Amygdala (tissue), 56 donors: ENCODE measurements at places on chromosomes 16 and 17.

GRCh38 chr17:67160791-67161190, 84.2 kb downstream of the HELZ start:
- DNase-seq: no peak

GRCh38 chr17:66275651-66276050, 26.8 kb upstream of the PRKCA start:
- DNase-seq: no peak

GRCh38 chr17:40509626-40510327, 8.4 kb upstream of the TNS4 start:
- DNase-seq: no peak

GRCh38 chr16:69922200-69922599, 28.9 kb upstream of the CLEC18A start:
- DNase-seq: no peak

DNA sequence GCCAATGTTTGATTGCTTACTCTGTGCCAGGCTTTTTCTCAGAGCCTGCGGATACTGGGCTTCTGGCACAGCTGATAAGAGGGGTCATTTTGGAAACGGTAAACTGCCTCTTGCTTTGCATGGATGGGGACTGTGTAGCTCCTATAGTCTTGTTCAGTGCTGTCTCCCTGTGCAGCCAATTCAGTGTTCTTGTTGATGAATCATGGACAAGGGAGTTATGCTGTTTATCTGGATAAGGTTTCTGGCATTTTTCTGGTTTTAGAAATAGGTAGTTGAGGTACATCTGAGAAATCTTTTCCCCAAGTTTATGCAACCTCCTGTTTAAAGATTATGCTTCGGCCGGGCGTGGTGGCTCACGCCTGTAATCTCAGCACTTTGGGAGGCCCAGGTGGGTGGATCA, 16.7 kb upstream of the TANGO6 start:
- DNase-seq: no peak

- DNase-seq: no peak
These were observed 10.2 kb downstream of the RNF213 start for GRCh38 chr17:80270836-80271235.

DNA sequence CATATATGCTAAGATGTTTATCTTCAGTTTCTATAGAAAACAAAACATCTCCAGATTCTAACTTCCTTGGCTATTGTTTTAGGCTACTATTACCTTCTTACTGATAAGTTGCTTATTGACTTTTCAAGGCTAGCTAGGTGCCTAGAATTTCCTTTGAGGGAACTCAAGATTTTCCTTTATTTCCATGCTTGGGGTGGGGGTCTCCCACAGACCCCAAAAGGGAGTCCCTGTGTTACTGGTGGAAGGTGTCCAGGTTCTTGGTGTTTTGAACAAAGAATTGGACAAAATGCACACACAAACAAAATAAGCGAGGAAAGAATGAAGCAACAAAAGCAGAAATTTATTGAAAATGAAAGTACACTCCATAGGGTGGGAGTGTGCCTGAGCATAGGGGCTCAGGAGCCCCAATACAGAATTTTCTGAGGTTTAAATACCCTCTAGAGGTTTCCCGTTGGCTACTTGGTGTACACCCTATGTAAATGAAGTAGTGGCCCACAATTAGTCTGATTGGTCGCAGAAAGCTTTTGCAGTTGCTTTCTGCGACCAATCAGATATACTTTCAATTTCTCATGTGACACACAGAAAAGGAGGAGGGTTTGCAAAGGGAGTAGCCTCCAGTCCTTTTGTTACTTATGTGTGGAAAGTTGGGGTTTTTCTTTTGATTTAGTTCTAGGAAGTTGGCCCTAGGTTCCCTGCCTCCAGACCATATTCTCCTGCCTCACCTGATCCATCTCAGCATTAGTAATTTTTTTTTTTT, 67.5 kb downstream of the MARF1 start:
- DNase-seq: no peak

DNA sequence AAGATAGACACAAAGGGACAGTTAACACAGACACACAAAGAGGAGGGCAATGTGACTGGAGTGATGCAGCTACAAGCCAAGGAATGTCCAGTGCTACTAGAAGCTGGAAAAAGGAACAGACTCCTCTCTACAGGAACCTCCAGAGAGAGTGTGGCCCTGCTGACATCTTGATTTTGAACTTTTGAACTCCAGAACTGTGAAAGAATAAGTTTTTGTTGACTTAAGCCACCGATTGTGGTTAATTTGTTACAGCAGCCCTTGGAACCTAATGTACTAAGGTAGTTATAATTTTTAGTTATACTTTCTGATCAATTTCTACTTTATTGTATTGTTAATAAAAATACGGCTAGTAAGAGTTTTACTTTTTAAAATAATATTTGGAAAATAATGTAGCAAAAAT, 129.1 kb downstream of the MYO1D start:
- no peak for DNase-seq

DNA sequence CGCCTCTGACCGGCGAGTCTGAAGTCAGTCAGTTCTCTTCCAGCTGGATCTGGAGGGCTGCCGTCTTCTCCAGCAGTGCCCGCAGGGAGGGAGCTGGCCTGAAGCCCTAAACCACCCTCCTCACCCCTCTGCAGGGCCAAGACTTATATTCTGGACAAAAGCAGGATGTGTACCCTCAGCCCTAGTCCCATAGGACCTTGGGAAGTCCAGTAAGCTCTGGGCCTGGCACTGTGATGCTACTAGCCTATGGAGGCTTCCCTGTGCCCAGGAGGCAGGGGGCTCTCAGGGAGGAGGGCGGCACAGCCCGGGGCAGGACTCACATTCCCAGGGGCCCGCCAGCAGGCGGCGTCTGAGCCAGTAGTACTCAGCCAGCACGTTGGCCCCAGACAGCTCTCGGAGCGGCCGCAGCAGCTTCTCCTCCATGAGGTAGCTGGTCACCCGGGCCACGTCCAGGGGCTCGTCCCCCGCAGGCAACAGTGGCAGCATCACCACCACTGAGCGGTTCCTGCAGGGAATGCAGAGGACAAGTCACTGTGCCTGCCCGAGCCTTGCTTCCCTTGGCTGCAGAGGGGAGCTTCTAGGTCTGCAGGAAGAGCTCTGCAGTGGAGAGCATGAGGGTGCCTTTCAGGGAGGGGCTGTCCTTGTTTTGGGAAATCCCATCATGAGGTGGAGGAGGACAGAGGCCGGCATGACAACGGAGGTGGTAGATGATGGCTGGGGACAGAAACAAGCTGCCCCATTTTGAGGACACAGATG, 41.7 kb downstream of the RMI2 start:
- DNase-seq: peak; percentile 13

GRCh38 chr16:88013091-88013609, 61.9 kb downstream of the BANP start:
- no peak for DNase-seq

- DNase-seq: no peak
These were observed 15.6 kb downstream of the ANKS3 start for GRCh38 chr16:4718466-4718865.

DNA sequence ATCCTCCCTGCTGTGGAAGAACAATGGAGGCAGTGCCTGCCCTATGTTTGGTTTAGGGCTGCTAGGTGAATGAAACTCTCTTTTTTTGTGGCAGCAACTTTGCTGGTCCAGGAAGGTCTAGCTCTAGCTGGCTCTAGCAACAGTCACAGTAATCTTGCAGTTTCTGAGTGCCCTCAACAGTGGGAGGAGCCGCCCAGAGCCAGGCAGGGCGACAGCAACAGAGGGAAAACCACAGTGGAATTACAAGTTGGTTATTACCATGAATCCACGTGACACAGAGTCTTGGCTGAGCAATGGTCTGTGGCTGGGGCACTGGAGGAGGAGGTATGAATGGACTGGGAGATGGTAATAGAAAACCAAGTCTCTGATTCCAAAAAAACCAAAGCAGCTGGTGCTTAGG, 10.3 kb downstream of the HSPB9 start:
- peak; percentile 67 for DNase-seq

DNA sequence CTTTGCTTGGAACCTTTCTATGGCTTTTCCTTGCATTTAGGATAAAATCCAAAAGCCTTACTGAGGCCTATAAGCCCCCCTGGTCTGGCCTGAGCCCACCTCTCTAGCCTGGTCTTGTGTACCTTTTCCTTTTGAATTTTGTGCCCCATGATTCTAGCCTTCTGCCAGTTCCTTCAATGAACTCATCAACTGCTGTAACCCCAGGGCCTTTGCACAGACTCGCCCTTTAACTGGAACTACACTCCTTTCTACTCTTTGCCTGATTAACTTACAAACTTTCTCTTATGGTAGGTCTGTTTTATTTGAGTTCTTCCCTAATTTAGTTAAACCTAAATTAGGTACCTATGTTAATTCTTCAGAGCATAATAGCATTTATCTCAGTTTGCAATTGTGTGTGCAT, 24.2 kb downstream of the GJD3 start:
- no peak for DNase-seq

GRCh38 chr17:43338886-43339516, 59.8 kb upstream of the ARL4D start:
- peak; percentile 79 for DNase-seq

DNA sequence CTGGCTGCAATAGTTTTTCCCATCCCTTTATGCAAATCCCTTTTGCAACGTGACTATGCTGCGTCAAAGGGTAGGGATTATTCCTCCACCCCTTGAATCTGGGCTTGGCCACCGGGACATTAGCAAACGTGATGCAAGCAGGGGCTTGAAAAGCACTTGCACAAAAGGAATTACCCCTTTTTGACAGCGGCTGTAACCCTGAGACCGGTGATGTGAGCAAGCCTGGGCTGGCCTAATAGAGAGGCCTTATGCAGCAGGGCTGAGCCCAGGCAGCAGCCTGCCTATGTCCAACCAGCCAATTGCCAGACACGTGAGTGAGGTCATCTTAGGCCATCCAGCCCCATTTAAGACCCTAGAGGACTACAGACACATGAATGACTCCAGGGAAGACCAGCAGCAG, 30.4 kb upstream of the PAFAH1B1 start:
- DNase-seq: no peak

- peak; percentile 14 for DNase-seq
These were observed 601 bp upstream of the RFWD3 start for GRCh38 chr16:74667255-74667700.

DNA sequence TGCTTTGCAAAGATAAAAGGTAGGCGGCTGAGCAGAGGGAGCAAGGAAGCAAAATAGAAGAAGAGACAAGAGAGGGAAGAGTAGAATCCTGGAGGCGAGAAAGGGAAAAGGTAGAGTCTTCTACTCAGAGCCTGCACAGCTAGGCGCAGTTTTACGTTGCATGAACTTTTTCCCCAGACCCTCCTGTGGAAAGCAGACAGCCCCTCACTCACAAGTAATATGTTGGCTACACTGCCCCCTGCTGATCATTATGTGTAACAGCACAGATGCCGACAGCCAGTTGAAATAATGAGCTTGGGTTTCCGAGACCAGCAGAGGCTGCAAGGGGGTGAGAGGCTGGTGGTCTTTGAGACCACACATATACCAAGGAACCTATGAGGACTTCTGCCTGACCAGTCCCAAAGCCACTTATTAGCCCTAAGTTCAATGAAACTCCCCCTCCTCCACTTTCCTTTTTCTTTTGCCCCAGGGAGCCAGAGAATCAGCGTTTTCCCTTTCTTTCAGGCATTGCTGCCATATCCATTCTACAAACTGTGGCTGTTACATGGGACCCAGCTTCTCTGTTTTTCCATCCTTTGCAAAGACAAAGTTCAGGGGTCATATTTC, 22.5 kb upstream of the CMTR2 start:
- no peak for DNase-seq
